B cell (primary cell): ENCODE measurements at places on chromosomes 16 and 17. TPM values are rescaled to one million over a fixed set of nuclear protein-coding genes. Genes with fewer than 3 reads are reported as not detected.

Gene PRSS22
- total RNA-seq: not detected in 2 replicates

Gene WNT3
- 1.0 and 1.4 TPM in 2 replicates for total RNA-seq

Gene CCP110
- 23.2 and 23.6 TPM in 2 replicates for total RNA-seq

Gene BLTP2
- total RNA-seq: 156 and 177 TPM in 2 replicates

Gene CFAP52
- total RNA-seq: not detected in 2 replicates

Gene CCDC144A
- total RNA-seq: 4.3 and 4.8 TPM in 2 replicates

Gene CLDN7
- 1.2 TPM in 2 replicates for total RNA-seq

Gene KRT36
- total RNA-seq: not detected in 2 replicates

Gene KRTAP4-4
- total RNA-seq: not detected in 2 replicates

Gene SDR42E2
- total RNA-seq: 0.27 and 0.62 TPM in 2 replicates

Gene SLFN13
- 30.9 and 31.0 TPM in 2 replicates for total RNA-seq

Gene INCA1
- total RNA-seq: 0.30 and 0.51 TPM in 2 replicates

Gene CMTM4
- 0.59 and 0.68 TPM in 2 replicates for total RNA-seq

Gene SPATA32
- 0.27 and 0.52 TPM in 2 replicates for total RNA-seq

Gene DLX4
- total RNA-seq: 0.17 and 0.53 TPM in 2 replicates

Gene TM4SF5
- not detected in 2 replicates for total RNA-seq

Gene MYL4
- total RNA-seq: 0.42 TPM in 1 of 2 replicates, not detected in the other

Gene TP53TG3B
- total RNA-seq: not detected in 2 replicates

Gene TBC1D26
- 0.46 TPM in 1 of 2 replicates, not detected in the other for total RNA-seq

Gene KRTAP4-8
- total RNA-seq: not detected in 2 replicates

Gene CHST6
- total RNA-seq: 0.07 and 0.17 TPM in 2 replicates

Gene ICAM2
- 48.7 and 55.7 TPM in 2 replicates for total RNA-seq

Gene HOXB2
- 6.1 and 8.1 TPM in 2 replicates for total RNA-seq

Gene MED9
- total RNA-seq: 18.9 and 19.1 TPM in 2 replicates

Gene UNC13D
- total RNA-seq: 107 and 114 TPM in 2 replicates

Gene MED13
- total RNA-seq: 120 and 128 TPM in 2 replicates

Gene NPTX1
- 0.57 and 1.3 TPM in 2 replicates for total RNA-seq

Gene GUCY2D
- not detected in 2 replicates for total RNA-seq

Gene ACE
- 0.67 and 1.4 TPM in 2 replicates for total RNA-seq

Gene RAB34
- 18.0 and 20.5 TPM in 2 replicates for total RNA-seq

Gene NPIPB9
- 12.6 and 13.4 TPM in 2 replicates for total RNA-seq
